ENCODE measurements at places on chromosomes 1 and 21. TPM values are rescaled to one million over a fixed set of nuclear protein-coding genes. Genes with fewer than 3 reads are reported as not detected.

TFF1 gene
- not detected for total RNA-seq

CD53 gene
- total RNA-seq: not detected

TNFRSF25 gene
- total RNA-seq: 14.7 TPM

FCRL3 gene
- 0.03 TPM for total RNA-seq

INTS7 gene
- 31.0 TPM for total RNA-seq

LRRC3 gene
- not detected for total RNA-seq

FAM3B gene
- total RNA-seq: 0.10 TPM

PRRX1 gene
- total RNA-seq: not detected

NES gene
- total RNA-seq: 0.13 TPM

DNA sequence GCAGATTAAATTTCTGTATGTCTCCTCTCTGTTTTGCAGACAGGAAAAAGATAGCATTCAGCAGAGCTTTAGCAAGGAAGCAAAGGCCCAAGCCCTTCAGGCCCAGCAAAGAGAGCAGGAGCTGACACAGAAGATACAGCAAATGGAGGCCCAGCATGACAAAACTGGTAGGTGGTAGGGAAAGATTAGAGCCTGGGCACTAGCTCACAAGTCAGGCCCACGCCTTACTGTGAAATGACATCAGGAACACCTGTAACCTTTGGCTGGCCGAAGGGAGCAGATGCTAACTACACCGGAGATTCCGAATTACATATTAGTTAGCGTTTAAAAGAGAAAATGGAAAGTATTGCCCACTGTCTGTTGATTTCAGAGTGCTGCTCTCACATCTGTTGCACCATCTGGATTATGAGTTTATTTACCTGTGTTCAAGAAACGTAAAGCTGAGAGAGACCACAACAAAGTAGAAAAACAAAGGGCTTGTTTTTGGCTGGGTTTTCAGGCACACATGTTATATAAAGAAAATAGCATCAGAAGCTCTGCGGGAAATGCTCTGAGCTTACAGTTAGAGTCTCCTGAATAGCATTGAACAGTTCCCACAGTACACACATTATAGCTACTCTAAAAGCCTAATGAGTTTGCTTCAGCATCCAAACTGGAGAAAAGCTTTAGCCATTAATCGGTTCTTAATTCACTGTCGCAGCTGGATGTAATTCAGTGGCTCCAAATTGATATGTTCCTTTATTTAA is 160.0 kb downstream of the SDCCAG8 start:
- no peak for DNase-seq

DNA sequence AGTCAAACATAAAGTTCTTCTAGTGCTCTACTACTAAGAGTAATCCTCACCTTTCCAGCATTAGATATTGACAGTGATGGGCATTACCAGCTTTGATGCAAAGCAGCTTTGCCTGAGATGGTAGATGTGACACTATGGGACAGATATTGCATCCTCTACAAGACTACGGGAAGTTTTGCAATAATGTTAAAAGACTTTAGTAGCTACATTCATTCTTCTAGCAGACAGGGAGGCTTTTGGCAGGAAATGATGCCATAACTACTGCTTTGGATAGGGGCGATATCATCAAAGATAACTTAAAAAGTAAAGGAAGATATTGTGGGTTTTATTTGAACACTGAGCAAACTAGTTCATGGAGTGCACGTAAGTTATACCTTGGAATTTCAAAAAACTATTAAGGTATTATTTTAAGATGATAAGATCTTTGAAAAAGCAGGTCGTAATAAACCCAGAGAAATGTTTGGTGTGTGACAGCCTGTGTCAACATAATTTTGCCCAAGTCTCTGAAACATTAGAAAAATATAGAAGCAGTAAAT is 368.3 kb upstream of the TMPRSS15 start:
- peak; percentile 3 for DNase-seq

GRCh38 chr1:222095606-222096475 is 354.0 kb upstream of the DUSP10 start:
- peak; percentile 23 for DNase-seq

DNA sequence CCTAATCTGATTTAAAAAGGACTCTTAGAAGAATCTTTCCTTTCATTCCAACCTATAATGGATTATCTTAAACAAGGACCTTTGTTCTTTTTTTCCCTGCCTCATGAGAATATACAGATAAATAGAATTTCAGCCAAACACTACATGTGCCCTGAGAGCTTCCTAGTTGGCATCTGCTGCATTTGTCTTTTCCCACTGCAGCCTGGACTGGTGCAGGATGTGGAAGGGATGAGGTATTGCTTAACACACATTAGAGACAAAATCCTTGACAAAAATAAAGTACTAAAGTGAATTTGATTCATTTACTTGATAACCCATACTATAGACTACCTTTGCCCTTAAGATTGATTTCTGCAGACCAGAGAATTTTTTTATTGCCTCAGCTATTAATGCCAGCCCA is 59.5 kb downstream of the PALMD start:
- no peak for DNase-seq

DNA sequence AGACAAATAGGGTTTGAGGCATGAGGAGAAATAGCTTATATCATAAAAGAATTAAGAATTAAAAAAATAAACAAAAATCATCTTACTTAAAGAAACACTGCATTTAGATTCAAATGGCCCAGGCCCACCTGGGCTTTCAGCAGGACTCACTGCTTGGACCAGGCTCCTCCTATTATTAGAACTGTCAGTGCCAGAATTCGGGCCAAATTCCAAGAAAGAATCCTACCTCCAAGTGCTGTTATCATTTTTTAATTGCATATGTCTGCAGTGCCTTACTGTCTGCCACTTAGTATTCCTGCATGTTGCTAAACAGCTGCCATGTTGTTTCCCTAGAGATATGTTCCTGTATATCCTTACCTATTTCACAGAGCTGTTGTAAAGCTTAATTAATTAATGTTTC is 112.0 kb downstream of the BARHL2 start:
- no peak for DNase-seq

DNA sequence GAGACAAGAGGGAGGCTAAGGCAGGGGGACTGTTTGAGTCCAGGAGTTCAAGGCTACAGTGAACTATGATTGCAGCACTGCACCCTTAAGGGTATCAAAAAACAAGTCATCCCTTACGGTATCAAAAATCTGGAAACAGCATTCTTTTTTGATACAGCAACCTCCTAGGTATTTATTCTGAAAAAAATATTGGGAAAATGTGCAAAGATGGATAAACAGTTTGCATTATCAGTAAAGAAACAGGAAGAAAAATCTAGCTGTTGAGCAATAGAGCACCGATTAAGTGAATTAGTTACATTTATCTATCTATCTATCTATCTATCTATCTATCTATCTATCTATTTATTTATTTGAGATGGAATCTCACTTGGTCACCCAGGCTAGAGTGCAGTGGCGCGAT is 56.7 kb upstream of the SCAF4 start:
- no peak for DNase-seq

GRCh38 chr1:94036730-94037129 is 84.2 kb downstream of the ABCA4 start:
- DNase-seq: no peak

GRCh38 chr1:113488576-113489177 is 98.4 kb downstream of the MAGI3 start:
- no peak for DNase-seq

- no peak for DNase-seq
Observed at GRCh38 chr1:101732261-101732660, 264.5 kb downstream of the OLFM3 start.

DNA sequence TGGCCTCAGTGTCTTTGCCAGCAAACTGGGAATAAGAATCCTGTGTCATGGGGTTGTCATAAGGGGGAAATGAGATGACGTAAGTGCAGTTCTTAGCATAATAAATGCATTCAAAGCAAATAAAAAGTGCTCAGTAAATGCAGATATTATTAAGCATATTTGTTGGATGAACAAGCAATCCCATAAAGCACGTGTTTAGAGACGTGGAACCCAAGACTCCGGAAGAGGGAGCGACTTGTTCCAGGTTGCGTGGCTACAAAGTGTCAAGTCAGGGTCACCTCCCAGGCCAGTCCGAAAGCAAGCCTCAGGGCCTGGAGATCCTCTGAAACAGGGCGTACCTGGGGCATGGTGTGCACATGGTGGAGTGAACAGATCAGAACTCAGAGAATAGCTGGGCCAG is 58.0 kb upstream of the LAPTM5 start:
- no peak for DNase-seq

DNA sequence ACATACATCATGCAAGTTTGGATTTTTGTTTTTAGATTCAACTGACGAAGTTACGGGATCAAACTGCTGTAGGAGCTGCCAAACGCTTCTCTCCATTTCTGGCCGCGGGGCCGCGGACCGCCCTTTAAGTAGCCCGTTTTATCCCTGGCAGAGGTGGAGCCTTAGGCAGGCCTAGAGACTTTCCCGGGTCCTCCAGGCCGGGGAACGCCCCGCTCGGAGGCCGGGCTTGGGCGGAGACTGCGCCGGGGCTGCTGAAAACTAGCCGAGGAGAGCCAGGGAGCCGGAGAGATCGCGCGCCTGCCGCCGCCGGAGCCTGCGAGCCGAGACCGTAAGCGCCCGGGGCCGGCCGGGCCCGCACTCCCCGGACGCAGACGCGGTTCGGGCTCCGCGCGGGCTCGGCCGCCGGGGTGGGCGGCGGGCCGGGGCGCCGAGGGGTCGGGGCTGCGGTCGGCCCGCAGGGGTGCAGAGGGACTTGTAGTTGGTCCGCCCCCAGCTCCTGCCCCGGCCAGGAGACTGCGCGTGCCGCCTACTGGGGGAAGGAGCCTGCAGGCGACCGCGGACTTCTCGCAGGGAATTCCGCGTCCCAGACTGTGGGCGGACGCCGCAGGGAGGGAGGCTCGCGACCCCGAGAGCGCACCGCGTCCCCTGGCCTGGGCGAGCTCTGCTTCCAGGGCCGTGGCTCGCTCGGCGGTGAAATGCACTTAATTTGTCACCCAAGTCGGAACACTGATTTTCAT is at the start of gene EPHX1:
Gene EPHX1, plus strand, starts transcription at position 283 of the 737 bp plus-strand sequence. CDS start 18,606 bp downstream, outside the sequence.
- peak; percentile 87 for DNase-seq

DNA sequence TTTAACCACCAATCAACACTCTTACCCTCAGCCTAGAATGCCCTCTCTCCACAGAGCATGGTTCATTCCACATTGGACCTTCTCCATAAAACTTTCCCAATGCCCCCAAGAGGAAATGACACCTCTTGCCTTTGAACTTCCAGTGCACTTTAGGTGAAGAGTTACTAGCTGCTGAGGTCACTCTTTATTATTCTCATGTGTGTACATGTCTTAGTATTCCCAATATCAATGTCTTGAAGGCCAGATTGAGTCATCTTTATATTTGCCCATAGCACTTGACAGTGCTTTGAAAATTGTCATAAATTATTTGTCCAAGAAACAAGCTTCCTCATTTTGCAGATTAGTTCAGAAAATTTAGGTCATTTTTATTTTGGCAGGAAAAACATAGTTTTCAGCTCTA is 8.1 kb upstream of the DNASE2B start:
- DNase-seq: peak; percentile 36

DNA sequence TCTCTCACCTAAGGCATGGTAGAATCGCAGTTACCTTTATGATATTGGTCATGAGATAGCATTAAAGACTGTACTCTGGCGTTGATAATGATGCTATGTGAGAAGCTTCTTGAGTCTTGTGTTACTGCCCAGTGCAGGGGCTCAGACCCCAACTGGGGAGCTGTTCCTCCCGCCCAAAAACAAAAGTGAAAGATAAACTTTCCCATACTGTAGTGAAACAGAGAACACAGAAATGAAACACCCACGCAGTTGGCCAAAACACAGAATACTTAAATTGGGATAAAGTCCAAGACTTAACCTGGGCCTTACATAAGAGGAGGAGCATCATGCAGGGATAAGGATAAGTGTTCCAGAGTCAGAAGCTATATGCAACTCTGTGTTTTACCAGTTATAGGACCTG is 130.6 kb downstream of the HHIPL2 start:
- DNase-seq: no peak

GRCh38 chr1:36387141-36387949 is 1.6 kb upstream of the STK40 start:
- peak; percentile 74 for DNase-seq

DNA sequence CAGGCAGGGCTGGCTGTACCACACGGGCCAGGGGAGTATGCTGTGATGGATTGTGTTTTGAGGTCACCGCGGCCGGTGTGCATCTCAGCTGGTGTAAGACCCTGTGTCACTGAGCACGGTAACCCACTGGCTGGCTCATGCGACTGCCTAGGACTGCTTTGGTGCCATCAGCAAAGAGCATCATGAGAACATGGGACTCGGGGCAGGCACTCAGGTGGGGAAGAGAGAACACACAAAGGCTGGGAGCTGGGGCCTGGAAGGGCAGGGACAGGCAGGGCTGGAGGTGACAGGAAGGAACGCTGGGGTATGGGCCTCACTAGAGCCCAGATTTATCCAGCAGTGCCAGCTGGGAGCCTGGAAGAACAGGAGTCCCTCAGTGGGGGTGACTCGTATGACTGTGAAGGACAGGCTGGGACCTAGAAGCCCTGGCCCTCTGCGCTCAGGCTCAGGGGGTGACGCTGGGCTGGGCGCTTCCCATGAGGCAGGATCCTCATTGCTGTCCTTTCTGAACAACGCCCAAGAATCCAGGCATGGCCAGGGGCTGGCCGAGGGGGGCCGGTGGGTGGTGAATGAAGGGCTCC is 210.4 kb upstream of the VAMP3 start:
- no peak for DNase-seq

DNA sequence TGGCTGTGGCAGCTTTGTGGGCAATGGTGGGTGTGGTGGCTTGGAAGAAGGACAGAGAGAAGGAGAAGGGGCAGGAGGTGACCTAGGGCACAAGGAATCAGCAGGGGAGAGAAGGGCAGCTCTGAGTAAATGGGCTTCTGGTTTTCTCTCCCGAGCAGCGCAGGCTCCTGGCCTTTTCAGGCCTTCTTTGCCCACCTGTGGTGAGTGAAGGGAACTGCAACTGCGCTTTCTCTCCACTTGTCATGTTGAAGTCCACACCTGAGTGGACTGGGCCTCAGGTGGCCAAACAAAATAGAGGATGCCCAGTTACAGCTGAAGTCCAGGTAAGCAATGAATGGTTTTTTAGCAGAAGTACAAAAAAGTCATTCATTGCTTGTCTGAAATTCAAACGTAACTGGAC is 29.4 kb upstream of the KCNA10 start:
- no peak for DNase-seq

GRCh38 chr1:81325397-81325796 is 475.3 kb upstream of the ADGRL2 start:
- no peak for DNase-seq

GRCh38 chr1:29674627-29675326 is 438.5 kb downstream of the PTPRU start:
- DNase-seq: no peak

DNA sequence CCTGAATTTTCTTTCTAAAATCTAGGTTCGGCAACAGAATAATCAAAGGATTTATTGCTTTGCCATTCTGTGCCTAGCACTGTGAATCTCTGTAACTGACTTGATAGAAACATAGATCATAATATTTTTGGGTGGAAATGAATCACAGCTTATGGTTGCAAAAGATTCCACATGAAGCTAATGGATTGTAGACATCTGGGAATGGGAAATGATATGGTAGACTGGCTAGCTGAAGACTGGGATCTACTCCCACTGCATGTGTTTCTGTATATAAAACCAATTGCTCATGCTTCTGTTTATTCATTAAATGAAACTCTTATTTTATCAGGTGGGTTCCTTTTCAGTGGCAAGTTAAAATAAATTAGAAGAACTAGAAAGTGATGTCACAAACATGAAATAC is 395.6 kb downstream of the ST6GALNAC3 start:
- no peak for DNase-seq
